Stimulated activated CD4-positive, alpha-beta T cell treated with anti-CD3 and anti-CD28 coated beads, Interleukin-1b, Interleukin-23, amount 100 ng/mL, for 1 hour (primary cell): ENCODE measurements at places on chromosomes 16 and 17.

DNA sequence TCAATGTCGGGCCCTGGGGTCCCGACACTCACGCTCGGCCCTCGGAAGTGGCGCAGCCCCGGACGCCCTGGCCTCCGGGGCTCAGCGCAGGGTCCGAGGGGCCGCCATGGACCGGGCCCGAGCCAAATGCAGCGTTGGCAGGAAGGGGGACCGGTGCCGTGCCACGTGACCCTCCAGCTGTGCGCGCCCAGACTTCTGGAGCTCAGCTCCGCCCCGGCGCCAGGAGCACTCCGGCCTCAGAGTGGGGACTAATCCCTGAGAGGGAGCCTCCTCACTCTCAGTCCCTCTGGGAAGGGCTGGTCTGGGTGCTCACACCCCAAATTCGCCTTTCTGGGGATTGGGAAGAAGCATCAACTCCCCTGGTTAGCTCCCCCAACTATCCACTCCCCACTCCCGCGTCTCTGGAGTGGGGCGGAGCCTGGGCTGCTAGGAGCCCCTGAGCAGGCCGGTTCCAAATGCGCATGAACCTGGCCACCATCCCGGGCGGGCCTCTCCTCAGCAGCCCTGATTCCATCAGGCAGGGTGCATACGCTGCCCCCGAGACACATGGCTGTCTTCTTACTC is at the start of gene B3GNT9:
TSS of gene B3GNT9 (minus strand) at position 166 of the 564 bp plus-strand sequence. CDS start 513 bp downstream, outside the sequence.
- DNase-seq: no peak

DNA sequence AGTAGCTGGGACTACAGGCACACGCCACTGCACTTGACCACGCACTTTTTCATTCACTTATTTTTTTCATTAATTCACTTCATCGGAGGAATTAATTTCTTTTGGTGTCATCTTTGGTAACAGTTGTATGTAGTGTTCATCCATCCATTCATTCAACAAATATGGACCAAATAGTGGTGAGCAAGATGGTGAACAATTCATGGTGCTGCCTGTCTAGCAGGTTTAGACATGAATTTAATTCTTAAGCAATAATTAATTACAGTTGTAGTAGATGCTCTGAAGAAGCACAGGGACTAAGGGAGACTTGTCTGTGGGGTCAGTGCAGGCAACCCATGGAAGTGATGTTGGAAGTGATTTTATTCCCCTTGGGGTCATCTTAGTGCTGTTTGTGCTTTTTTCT is 22.4 kb downstream of the GDE1 start:
- DNase-seq: no peak

DNA sequence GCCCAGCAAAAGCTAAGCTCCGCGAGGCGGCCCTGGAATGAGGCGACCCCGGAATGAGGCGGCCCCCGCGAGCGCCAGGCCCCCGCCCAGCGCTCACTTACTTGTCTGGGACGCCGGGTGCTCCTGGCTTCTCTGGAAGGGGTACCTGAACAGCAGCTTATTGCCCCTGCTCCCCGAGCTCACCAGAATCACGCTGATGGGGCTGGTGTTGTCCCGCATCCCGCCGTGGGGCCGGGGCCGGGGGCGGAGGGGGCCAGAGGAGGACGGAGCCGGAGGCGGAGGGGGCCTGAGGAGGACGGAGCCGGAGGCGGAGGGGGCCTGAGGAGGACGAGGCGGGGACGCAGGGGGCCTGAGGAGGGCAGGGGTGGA is 440 bp downstream of the NPRL3 start:
- DNase-seq: no peak

DNA sequence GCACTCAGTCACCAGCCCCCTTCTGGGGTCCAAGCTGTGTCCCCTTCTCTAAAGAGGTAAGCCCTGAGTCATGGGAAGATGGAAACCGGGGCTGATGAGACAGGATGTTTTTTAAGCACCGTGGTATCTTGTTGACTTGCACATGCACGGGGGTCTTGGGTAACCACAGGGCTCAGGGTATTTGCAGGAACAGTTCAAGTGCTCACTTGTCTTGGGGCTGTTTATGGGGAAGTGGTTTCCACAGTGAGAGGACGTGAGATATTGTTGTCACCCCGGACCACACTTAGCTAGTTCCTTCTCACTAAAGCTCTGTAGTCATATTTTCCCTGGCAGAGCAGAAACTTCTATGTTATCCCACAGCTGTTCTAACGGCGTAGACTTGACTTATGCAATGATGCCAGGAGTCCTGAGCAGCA is 7.7 kb downstream of the CCL3L1 start:
- DNase-seq: no peak

- peak; percentile 39 for DNase-seq
These were observed 11.2 kb downstream of the ENPP7 start for GRCh38 chr17:79741751-79742588.

DNA sequence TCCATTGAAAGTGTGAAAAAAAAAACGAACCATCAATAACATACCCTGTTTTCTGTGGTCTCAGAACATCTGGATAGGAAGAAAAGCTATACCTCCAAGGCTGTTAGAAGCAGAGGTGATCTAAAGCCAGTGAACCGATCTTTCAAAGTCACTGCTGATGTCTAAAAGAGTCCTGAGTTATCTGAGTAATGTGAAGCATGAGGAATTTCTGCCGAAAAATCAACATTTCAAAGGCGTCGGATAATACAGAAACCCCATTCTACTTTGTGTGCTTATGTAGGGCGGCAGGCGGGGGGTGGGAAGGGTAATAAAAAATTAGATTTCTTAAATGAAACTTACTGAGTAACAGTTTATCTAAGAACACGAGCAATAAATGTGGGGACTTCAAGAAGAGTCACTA is 3.9 kb downstream of the XYLT1 start:
- no peak for DNase-seq

DNA sequence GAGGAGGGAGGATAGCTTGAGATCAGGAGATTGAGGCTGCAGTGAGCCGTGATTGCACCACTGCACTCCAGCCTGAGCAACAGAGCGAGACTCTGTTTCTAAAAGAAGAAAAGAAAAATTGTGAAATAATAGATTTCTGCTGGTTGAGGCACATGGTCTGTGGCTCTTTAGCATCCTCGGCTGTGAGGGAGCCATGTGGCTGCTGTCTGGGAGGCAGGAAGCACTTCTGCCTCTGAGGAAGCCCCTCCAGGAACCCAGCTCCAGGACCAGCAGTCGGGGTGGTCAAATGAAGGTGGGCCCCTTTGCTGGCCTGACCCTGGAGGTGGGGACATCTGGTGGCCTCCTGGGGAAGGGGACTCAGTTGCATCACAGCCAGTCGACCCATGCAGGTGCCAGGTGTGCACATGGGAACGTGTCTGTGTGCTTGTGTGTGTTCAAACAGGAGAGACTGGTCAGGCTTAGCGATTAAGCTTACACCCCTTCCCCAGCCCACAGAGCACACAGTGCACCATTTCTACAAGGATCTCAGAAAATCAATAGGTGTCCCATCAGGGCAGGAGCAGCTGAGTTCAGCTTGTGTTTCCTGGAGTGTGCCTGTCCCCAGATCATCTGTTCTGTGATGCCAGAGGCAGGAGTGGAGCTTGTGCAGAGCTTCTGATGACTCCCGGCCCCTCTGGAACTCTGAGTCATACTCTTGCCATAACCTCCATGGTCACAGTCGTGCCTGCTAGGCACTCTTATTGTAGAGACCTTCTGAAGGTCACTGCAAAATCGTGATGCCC is 24.3 kb upstream of the MGAT5B start:
- no peak for DNase-seq

- DNase-seq: no peak
These were observed 16.2 kb downstream of the PSMD3 start for GRCh38 chr17:39996800-39997199.

DNA sequence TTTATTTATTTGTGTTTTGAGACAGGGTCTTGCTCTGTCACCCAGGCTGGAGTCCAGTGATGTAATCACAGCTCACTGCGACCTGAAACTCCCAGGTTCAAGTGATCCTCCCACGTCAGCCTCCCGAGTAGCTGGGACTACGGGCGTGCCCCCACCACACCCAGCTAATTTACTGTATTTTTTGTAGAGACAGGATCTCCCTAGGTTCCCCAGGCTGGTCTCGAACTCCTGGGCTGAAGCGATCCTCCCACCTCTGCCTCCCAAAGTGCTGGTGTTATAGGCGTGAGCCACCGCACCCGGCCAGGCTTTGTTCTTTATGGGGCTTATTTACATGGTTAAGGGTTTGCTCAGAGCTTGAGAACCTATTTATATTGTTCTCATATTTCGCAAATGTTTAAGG is 5.8 kb upstream of the MEIOB start:
- no peak for DNase-seq

GRCh38 chr16:51306886-51307595 is 156.0 kb upstream of the SALL1 start:
- DNase-seq: no peak

- no peak for DNase-seq
These were observed 46.7 kb upstream of the KDM8 start for GRCh38 chr16:27156579-27156978.

DNA sequence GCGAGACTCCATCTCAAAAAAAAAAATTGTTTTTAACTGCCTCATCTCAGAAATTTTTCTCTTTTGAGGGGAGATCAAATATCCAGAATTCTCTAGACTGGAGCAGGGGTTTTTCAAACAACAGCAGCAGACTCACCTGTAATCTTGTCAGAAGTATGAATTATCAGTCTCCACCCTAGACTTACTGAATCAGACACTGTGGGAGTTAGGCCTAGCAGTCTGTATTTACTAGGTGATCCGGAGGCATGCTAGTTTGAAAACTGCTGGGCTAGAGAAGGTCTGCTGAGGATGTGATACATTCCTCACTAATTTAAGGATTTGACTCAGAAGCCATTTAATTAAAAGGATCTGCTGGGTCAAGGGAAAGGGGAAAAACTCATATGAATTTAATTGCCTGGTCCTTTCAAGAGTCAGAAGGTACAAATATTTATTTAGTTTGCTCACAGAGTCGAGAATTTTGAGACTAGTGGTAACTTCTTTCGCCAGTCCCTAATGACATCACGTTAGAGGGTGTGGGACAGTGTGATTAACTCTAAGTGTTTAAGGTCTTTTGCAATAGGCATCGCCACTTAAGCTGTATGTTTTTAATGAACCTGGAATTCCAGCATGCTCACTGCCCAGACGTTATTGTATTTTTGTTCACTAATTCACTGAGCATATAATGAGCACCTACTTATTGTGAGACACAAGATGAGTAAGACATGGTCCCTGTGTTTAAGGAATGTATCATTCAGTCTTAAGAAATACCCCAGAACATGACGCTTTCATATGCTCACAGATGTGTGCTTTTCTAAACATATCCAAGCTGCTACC is 14.2 kb downstream of the ATP6V0A1 start:
- DNase-seq: no peak

- DNase-seq: no peak
These were observed 496.9 kb upstream of the ZFHX3 start for GRCh38 chr16:73544826-73545225.

- DNase-seq: no peak
These were observed 309.3 kb downstream of the SLC39A11 start for GRCh38 chr17:72782985-72783701.

DNA sequence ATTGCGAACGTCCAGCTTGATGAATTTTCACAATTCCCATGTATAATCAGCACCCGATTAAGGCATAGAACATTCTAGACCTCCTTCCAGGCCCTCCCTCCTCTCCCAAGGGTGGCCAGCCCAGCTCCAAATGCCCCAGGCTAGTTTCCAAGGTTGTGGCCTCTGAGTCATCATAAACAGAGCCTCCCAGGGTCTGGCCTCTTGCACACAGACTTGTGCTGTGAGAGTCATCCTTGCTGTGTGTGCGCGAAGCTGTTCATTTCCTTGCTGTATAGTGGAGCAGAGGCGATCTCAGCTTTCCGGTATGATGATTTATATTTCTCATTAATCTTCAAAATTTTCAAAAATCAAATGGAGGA is 20.5 kb upstream of the JPH3 start:
- DNase-seq: no peak

- no peak for DNase-seq
These were observed 8.7 kb downstream of the PPL start for GRCh38 chr16:4928227-4928626.

DNA sequence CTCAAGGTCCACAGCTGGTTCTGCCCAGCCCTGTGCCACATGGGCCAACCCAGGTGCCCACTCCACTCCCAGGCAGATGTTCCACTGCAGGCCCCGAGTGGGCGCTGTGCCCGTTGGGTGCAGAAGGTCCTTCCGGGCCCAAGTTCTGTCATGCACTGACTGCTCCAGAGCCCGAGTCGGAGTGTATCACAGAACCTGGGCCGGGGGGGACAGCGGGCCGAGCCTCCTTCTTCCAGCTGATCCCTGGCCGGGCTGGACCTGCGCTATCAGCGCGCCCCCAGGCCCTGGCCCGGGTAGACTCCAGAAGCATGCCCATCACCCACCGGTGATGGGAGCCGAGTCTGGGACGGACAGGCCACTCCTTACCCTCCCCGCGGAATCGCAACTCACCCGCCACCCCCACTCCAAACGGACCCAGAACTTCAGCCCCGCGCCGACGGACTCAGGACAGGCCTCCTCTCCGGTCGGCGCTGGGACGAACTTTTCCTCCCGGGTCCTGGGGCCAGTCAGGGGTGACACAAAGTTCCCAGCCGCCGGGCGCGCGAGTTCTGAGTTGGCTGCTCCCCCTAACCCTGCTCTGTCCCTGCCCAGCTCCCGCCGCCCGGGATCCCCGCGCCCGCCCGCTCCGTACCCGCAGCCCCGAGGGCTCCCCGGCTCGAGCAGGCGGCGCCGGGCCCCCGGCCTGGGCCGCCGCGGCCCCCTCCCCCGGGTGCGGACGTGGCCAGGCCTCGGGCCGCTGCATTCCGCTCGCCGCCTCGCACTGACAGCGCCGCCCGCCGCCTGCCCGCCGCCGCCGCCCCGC is at the start of gene COPZ2:
TSS of gene COPZ2 (minus strand) at position 762 of the 802 bp plus-strand sequence. CDS start at position 742, 20 bp downstream.
- no peak for DNase-seq

GRCh38 chr17:13996276-13996675 is 73.0 kb upstream of the COX10 start:
- DNase-seq: no peak

GRCh38 chr17:10144982-10145381 is 53.4 kb downstream of the GAS7 start:
- no peak for DNase-seq

- no peak for DNase-seq
These were observed 4.1 kb upstream of the NRN1L start for GRCh38 chr16:67880584-67880983.

DNA sequence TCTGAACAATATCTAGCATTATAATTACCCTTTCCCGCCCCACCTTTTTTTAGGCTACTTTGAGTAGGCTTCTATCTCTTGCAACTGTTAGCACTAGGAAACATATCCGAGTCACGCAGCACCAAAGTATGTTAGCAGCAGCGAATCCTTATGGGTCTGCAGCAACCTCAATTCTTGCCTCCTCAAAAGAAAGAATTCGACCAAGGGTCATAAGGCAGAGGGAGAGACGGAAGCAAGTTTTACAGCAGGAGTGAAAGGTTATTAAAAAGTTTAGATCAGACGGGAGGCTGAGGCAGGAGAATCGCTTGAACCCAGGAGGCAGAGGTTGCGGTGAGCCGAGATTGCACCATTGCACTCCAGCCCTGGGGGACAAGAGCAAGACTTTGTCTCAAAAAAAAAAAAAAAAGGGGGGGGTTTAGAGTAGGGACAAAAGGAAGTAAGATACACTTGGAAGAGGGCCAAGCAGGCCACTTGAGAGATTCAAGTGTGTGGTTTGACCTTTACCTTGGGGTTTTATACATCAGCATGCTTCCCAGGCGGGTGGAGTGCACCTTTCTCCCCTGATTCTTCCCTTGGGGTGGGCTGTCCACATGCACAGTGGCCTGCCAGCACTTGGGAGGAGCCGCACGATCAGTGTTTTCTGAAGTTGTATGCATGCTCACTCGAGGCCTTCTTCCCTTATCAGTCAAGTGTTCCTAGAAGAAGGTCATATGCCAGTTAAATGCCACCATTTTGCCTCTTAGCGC is 67.7 kb downstream of the HLF start:
- DNase-seq: no peak
